Naive thymus-derived CD4-positive, alpha-beta T cell (primary cell): ENCODE measurements at places on chromosomes 1 and 21.
A peak's percentile ranks its signal among the peaks of the same experiment; 100 is the strongest.

DNA sequence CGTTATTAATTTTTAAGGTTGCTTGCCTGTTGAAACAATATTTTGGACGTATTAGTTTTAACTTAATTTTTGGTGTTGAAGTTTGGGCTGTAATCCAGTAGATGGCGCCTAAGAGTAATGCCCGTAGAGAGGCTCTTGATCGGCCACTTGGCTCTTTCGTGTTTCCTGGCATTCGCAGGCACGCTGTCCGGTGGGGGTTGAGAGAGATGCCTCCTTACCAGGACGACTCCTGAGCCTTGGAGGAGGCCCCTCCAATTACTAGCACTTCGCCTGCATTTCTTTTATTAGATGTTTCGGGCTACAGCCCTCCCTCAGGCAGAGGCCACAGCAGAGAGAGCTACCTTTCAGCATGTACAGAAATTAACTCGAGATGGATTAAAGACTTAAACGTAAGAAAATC lies 12.0 kb downstream of the OR2M4 start:
- no peaks in the 10 kb centered on the region for H3K4me1 ChIP-seq
- no peak for DNase-seq
- no peaks in the 10 kb centered on the region for H3K27me3 ChIP-seq
- no peak overlapping the region for H3K4me3 ChIP-seq
- H3K36me3 ChIP-seq = no peaks in the 10 kb centered on the region

DNA sequence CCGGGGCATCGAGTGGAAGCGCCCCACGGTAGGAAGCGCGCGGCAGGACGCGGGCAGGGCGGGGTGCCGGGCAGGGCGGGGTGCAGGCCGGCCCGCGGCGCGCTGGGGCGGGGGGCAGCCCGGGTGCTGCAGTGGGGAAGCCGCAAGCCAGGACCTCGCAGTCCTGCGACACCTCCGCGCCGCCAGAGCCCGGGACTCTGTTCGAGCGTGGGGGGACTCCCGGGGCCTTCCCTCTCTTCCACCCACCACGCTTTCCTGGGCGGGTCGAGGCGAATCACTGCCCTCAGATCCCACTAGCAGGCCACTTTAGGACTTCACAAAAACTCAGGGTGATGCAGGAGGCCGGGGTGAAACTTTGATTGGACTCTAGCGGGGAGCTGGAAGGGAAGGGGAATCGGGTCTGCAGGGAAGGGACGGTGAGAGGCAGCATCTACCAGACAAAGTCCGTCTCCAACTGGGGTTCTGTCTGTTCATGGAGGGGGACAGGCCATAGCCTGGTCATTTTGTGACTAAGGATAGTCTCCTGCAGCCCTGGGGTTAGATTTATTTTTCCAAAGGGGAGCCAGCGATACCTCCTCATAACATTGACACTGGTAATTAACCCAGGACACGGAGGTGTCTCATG lies 623 bp downstream of the CAPN2 start:
- peaks cover 60% of the 10 kb centered on the region for H3K4me1 ChIP-seq
- peak overlapping the region; percentile 61 for H3K4me3 ChIP-seq
- no peaks in the 10 kb centered on the region for H3K36me3 ChIP-seq
- peak overlapping the region; percentile 83 for H3K27ac ChIP-seq
- H3K27me3 ChIP-seq = no peaks in the 10 kb centered on the region

DNA sequence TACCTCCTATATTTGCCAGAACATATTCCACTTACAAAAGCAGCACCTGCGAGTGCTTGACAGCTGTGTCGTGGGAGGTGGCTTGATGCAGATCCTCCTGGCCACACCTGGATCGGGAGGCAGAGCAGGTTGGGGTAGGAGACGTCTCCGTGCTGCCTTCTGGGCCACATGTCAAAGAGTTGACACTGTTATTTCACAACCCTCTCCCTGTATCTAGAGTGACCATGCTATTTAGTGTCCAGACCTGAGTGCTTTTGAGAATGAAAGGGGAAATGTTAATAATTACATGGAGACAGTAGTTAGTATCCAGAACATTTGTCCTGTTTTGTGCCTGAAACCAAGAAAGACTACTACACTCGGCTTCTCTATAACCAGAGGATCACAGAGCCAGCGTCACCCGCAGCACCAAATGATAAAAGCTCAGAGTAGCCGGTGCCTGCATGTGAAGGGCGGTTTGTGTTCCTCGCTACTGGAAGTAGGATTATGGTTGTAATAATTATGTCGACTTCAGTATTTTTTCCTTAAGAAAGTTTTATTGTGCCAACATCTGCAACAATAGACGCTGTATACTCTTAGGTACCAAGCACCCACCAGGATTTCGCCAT lies 77.1 kb downstream of the GALNT2 start:
- H3K4me1 ChIP-seq = peaks cover 9% of the 10 kb centered on the region
- H3K4me3 ChIP-seq = no peak overlapping the region
- no peak for DNase-seq
- H3K36me3 ChIP-seq = no peaks in the 10 kb centered on the region
- H3K27ac ChIP-seq = no peak overlapping the region
- no peaks in the 10 kb centered on the region for H3K27me3 ChIP-seq

DNA sequence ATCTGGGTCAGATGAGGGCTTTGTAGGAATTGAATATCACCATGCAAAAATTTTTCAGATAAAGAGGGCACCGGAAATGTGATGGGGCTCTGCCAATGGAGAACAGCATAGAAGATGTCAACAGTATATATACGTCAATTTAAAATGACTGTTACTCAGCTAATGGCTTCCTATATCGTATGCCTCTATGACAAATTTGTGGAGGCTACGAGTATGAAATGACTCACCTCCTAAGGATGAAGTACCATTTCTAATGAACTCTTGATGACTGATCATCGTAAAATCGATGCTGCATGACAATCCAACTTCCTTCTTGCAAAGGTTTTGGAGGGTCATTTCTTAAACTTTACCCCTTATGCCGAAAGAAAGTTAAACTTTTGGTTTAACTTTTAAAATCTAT lies 450.3 kb upstream of the ZP4 start:
- no peak overlapping the region for H3K27ac ChIP-seq
- DNase-seq = no peak
- H3K36me3 ChIP-seq = no peaks in the 10 kb centered on the region
- H3K4me3 ChIP-seq = no peak overlapping the region

DNA sequence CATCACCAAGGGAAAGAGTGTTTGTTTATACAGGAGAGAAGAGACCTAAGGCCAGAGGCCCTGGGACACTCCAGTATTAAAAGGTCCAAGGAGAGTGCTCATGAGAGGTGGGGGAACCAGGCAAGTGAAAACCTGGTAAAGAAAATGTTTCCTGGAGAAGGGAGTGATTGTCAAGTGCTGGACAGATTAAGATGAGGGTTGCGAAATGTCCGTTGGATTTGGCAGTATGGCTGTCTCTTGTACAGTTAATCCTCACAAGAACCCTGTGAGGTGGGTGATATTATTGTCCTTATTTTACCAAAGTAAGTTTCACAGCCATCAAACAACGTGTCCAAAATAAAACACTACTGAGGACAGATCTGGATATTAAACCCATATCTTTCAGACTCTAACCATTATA lies 44.2 kb downstream of the RPAP2 start:
- no peaks in the 10 kb centered on the region for H3K36me3 ChIP-seq
- DNase-seq = no peak
- H3K27ac ChIP-seq = no peak overlapping the region
- no peaks in the 10 kb centered on the region for H3K27me3 ChIP-seq
- H3K4me1 ChIP-seq = no peaks in the 10 kb centered on the region

DNA sequence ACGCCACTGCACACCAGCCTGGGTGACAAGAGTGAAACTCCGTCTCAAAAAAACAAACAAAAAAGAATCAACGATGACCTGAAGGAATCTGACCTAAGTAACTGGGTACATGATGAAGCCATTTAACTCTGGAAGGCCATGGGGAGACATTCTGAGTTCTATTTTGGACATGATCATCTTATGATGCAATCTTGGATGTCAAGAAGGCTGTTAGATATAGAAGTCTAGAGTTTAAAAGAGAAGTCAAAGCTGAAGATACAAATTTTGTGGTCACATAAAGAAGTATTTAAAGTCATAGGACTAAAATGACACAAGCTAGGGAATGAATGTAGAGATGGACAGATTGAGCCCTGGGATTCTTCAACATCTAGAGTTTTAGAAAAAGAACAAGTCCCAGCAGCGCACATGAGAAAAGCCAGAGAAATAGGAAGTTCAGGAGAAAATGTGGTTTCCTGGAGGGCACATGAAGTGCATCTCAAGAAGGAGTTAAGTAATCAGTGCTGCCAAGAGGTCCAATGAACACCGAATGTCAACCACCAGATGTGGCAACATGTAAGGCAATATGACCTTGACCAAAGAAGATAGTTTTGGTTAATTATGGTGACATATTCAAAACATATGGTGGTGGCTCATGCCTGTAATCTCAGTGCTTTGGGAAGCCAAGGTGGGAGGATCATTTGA lies 26.8 kb downstream of the ELK4 start:
- H3K36me3 ChIP-seq = no peaks in the 10 kb centered on the region
- H3K27ac ChIP-seq = no peak overlapping the region
- H3K4me1 ChIP-seq = no peaks in the 10 kb centered on the region

DNA sequence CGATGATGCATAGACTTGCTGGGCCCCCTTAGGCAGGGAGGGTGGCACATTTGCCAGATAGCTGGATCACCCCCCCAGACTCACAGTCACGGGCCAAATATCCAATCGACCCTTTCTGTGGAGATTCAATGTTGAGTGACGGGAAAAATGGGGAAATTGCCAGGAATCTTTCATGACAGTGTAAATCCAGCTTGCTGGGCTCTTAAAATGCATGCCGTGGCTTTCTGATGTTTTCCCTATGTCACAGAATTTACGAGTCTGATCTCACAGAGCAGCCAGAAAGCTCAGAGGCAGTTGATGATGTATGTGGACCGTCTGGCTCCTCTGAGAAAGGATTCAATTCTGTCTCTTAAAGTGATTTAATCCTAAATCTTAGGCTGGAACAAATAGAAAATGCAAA lies 150.1 kb upstream of the ZNF644 start:
- no peaks in the 10 kb centered on the region for H3K36me3 ChIP-seq
- H3K4me3 ChIP-seq = no peak overlapping the region
- no peak for DNase-seq
- no peaks in the 10 kb centered on the region for H3K4me1 ChIP-seq
- no peak overlapping the region for H3K27ac ChIP-seq

DNA sequence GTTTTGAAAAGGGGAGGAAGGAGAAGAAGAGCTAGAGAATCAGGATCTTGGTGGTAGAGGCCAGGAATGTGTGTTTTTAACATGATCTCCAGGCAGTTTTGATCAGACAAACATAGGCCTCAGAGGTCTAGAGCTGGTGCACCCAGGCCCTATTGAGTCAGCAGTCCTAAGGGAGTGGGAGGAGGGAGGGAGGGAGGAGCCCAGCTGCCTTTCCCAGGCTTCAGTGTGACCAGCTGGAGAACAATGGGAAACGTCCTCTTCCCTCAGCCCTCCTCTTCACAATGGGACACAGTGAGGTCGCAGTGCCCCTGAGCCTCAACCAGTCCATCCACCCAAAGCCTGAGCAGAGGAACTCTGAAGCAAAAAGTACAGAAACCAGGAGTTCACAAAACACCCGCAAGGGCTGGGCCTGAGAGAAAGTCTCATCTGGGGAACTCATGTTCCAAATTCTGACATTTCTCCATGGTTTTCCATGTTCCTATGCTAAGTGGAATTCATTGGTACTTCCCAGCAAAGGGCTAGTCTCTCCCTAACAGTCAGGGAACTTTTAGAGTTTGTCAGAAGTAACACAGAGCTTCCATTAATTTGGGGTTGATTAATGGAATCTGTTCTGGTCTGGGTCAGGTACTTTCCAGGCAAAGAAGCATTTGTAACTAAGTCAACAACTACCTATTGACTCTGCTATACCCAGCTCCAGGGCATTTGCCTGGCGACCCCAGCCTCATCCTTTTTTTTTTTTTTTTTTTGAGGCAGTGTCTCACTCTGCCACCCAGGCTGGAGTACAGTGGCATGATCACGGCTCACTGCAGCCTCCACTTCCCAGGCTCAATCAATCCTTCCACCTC lies 37.5 kb downstream of the ELAPOR1 start:
- H3K4me3 ChIP-seq = no peak overlapping the region
- H3K27me3 ChIP-seq = no peaks in the 10 kb centered on the region
- H3K36me3 ChIP-seq = no peaks in the 10 kb centered on the region

DNA sequence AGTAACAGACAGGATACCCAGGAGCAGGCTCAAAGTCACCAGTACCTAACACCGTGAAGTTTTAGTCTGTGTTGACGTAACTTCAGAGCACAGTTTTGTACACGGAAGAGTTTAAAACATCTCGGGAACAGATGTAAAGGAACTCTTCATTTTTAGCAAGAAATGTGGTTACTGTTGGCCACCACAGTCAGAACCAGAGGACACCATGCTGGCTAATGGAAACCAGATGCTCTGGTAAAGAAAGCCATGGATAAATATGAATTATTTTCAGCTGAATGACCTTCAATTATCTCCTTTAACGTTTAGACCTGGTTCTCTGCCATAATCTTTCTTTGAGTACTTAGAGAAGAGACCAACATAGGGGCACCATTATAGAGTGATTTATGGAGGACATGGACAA lies 115.9 kb downstream of the NTMT2 start:
- H3K4me1 ChIP-seq = no peaks in the 10 kb centered on the region
- no peak overlapping the region for H3K27ac ChIP-seq
- DNase-seq = no peak
- no peaks in the 10 kb centered on the region for H3K27me3 ChIP-seq
- no peak overlapping the region for H3K4me3 ChIP-seq
- H3K36me3 ChIP-seq = no peaks in the 10 kb centered on the region

DNA sequence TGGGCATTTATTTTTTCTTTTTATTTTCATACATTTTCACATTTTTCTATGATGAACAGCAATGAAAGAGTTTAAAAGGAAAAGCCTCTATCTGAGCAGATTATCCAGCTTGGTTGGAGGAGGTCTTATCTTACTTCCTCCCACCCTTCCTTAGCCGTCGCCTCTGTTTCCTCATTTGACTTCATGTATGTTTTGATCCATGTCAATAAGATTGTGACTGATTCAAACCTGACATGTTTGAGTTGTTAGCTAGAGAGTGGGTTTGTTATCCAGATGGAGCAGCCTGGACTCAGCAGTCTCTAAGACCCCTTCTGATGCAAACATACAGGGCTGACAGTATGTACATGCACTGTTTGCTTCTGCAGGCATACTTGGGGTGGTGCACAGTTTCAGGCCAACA lies 31.2 kb downstream of the MACO1 start:
- no peaks in the 10 kb centered on the region for H3K27me3 ChIP-seq
- H3K27ac ChIP-seq = no peak overlapping the region
- DNase-seq = no peak
- peaks cover 3% of the 10 kb centered on the region for H3K36me3 ChIP-seq
- H3K4me3 ChIP-seq = no peak overlapping the region
